SK-N-SH treated with all-trans-retinoic acid at 6 μM for 48 hours (cell line): ENCODE measurements at places on chromosomes 2 and 18.

- ATAC-seq, result no peak
Measured at GRCh38 chr18:2534906-2535305, 36.4 kb downstream of the METTL4 start.

GRCh38 chr18:3878401-3878800 is 428.4 kb downstream of the TGIF1 start:
- ATAC-seq, result no peak

- peak; percentile 98 for ATAC-seq
Measured at GRCh38 chr2:142112757-142113221, 18.0 kb downstream of the LRP1B start.

DNA sequence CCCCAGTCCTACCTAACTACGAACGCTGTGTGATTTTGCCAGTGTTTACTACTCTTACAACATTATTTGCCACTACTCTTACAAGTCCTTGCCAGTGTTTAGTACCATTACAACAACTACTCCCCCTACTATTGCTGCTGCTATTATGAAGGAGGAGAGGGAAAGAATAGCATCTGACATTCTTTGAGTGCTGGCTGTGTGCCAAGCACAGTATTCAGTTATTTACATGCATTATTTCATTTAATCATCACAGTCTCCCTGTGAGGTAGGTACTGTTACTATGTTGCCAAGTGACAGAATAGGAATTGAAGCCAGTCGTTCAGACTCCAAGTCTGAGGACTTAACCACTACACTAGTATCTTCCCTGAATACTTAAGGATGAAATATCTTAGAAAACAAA is 185.9 kb upstream of the FOSL2 start:
- ATAC-seq, result peak; percentile 75
